Stimulated activated CD4-positive, alpha-beta T cell treated with anti-CD3 and anti-CD28 coated beads, Interleukin-4, amount 100 ng/mL, for 48 hours (primary cell): ENCODE measurements at places on chromosomes 11 and 22.

- DNase-seq: no peak
Measured at GRCh38 chr11:73397468-73398131, 21.4 kb downstream of the RELT start.

- DNase-seq: no peak
Measured at GRCh38 chr11:122309262-122309925, 193.4 kb upstream of the BLID start.

- DNase-seq: no peak
Measured at GRCh38 chr11:68312780-68313573, 586 bp downstream of the LRP5 start.

DNA sequence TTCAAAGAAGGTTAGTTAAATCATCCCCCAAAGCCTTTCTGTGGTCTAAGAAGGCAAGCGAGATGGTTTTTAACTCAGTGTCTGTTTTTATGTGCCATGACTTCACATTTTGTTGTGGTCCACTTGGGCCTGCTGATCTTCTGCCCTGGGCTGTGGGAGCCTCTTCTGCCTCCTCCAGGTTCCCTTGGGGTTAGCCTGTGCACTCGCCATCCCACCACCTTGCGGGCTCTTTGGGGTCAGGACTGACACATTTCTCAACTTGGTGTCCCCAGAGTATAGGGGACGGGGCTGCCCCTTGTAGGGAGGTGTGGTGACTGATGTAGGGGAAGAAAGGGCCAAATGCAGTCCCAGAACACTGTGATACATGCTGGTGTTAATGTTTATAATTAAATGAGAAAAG is 207.0 kb downstream of the TBC1D22A start:
- peak; percentile 24 for DNase-seq

GRCh38 chr11:5339771-5340322 is 3.5 kb downstream of the OR51B5 start:
- DNase-seq: no peak

GRCh38 chr11:1340111-1340510 is 30.7 kb upstream of the TOLLIP start:
- DNase-seq: no peak

DNA sequence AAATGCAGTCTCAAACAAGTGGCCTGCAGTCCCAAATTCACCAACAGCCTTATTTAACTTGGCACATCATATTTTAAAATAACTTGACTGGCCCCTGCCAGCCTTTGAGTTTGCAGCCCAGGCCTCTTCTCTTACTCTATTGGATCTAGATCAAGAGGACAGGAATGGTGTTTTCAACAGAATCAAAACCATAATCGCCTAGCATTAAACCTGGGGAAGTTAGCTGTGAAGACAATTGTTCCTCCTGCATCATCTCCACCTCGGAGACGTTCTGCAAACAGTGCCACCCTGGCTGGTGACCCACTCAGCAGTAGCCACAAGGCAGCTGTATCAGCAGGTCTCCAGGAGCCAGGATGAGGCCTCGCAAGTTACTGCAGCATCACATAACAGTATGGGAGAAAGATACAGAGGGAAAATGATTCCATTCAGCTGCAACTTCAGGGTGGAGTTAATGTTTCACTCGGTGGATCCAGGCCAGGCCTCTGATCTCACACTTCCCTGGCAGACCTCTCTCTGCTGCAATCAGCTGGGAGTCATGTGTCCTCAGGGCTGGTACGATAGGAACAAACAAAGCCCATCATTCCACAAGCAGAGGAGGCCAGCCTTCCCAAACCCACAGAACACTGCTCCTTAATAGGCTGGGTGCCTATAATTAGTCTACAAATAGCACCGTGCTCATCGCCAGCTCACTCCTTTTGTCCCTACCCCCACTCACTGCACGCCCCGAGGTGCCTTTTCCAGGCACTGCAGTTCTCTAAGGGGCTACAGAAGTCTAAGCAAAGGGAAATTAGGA is 18.6 kb upstream of the SCN2B start:
- DNase-seq: no peak

DNA sequence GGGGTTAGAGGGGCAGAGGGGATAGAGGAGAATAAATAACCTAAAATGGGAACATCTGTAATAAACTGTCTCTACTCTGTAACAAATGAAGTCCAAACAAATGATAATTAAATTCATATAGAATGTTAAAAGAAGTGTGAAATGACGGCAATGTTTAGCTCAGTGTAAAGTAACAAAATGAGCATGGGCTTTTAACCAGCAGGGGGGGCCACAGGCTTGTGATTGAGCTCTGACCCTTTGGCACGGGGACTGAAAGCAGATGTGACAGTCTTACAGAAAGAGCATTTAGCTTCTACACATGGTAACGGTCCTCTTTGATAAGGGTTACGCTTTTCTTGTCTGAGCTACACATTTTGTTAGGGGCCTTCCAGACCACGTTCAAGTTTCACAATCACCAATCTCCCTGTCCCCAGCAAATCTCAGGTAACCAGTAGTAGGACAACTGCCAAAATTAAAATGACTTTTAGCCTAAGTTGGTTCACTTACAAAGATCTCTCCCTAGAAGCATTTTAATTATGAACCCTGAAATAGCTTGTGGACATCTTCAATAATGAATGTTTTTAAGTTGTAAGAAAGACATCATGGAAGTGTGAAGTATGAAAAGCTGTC is 262.5 kb downstream of the DCDC1 start:
- DNase-seq: peak; percentile 25

DNA sequence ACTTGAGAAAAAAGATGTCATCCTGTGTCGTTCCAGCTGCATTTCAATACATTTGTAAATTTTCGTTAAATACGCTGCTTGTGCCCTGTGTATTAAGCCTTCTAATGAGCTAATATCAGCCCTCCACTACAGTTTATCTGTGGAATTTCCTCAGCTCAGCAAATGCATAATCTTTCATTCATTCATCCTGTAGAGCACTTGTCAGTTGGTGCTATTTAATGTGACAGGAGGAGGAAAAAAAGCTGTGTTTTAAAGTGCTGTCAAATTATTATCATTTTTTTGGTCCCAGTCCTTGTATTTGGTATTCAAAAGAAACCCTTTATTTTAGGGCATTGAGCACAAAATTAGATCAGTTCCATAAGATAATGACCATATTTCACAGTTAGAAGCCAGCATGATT is 184.7 kb downstream of the FAT3 start:
- DNase-seq: no peak

DNA sequence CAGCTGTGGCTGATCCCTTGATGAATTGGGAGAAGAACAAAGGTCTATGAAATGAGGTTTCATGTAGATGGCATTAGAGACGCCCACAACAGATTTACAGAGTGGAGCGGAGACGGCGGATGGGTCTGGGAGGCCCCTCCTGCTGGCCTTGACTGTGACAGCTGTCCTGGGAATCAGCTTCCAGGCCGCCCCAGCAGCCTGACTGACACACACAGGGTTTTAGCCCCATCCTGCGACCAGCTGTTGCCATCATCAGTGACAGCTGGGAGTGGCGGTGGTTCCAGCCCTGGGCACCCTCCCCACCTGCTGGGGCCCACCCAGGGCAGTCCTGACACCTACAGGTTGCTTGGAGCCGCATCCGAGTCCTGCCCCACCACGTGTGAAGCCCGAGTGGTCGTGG is 64.0 kb upstream of the PPP6R3 start:
- no peak for DNase-seq

DNA sequence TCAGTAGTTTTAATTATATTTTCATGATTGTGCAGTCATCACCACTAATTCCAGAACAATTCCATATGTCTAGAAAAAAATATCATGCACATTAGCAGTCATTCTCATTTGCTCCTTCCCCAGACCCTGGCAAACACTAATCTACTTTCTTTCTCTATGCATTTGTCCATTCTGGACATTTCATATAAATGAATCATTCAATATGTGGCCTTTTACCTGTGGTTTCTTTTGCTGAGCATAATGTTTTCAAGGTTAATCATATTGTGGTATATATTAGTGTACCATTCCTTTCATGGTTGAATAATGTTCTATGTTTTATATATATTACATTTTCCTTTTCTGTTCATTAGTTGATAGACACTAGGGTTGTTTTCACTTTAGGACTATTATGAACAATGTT is 811.1 kb upstream of the RAG2 start:
- DNase-seq: no peak

DNA sequence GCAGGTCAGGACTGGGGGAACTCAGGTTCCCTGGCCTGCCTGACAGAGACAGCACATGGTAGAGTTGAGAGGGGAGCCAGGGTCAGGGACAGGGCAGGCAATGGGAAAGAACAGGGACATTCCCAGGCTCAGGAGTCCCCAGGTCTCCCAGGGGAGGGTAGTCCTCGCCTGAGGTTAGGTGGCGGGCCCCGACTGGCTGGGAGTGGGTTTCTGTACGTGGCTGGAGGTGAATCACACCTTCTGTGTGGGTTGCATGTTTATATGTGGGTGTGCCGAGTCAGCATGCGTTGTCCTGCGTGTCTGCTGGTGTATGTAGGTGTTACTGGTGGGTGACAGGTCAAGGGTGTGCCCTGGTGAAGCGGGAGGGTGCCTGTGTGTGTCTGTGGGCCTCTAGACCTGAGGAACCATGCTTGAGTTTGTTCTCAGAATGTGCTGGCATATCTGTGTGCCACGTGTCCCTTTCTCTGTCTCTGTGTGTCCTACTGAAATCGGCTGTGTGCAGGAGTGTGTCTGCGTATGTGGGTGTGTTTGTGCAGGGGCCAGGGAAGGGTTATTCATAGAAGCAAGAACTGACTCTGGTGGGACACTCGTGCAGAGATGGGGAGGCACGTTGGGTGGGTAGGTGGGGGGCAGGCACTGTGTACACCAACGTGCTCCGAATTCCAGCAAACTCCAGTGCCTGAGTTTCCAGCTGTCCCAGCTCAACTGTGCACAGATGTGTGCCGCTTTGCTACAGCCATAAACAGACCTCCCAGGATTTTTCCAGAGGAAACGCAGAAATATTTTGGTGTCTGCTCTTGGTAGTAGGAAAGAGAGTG is 23.8 kb upstream of the OAF start:
- DNase-seq: no peak

GRCh38 chr22:31602259-31602952 is 59.6 kb downstream of the PISD start:
- DNase-seq: no peak

DNA sequence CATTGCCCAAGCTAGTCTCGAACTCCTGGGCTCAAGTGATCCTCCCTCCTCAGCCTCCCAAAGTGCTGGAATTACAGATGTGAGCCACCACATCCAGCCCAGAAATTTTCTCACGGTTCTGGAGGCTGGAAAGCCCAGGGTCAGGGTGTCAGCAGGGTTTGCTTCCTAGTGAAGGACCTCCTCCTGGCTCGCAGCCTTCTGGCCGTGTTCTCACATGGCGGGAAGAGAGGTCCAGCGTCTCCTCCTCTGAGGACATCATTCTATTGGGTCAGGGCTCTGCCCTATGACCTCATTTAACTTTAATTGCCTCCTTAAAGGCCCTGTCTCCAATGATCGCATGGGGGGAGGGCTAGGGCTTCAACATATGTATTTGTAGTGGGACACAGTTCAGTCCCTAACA is 38.1 kb downstream of the SDHAF2 start:
- no peak for DNase-seq

- DNase-seq: no peak
Measured at GRCh38 chr11:108319541-108320145, 96.8 kb downstream of the ATM start.

- DNase-seq: no peak
Measured at GRCh38 chr11:8812438-8812837, 98.6 kb upstream of the AKIP1 start.

DNA sequence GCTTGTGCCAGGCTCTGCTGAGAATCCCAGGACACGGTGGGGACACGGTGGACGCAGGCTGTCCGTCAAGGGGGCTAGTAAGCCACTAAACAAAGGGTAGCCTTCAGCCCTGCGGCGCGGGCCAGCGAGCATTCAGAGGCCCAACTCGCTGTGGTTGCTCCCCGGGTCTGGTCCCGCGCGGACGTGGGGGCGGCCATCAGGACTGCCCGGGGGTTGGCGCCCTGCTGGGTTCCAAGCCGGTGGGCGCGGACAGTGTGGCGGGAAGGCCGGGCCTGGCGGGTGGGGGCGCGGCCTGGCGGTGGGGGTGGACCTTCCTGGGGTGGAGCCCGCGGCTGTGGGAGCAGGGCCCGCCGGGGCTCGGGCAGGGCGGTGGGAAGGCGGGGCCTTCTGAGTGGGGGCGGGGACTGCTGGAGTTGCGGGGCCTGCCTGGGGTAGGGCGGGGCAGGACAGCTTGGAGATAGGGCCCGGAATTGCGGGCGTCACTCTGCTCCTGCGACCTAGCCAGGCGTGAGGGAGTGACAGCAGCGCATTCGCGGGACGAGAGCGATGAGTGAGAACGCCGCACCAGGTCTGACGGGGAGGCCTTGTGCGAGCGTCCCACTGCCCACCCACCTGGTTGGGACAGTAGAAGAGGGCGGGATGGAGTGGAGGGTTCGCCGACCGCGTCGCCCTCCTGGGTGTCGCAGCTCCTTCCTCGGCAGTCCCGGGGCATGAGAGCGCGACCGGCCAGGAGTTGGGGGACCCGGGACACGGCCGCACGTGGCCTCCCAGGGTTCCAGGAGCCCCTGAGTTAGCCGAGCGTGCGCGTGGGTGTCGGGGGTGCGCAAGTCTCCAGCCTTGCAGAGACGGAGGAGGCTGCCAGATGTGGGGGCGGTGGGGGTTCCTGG is at the start of gene SERHL2:
Gene SERHL2, plus strand, starts transcription at position 482 of the 887 bp plus-strand sequence. Its CDS starts 65 bp downstream, at position 547.
- peak; percentile 76 for DNase-seq

- DNase-seq: no peak
Measured at GRCh38 chr11:3164552-3165151, 458 bp downstream of the OSBPL5 start.

DNA sequence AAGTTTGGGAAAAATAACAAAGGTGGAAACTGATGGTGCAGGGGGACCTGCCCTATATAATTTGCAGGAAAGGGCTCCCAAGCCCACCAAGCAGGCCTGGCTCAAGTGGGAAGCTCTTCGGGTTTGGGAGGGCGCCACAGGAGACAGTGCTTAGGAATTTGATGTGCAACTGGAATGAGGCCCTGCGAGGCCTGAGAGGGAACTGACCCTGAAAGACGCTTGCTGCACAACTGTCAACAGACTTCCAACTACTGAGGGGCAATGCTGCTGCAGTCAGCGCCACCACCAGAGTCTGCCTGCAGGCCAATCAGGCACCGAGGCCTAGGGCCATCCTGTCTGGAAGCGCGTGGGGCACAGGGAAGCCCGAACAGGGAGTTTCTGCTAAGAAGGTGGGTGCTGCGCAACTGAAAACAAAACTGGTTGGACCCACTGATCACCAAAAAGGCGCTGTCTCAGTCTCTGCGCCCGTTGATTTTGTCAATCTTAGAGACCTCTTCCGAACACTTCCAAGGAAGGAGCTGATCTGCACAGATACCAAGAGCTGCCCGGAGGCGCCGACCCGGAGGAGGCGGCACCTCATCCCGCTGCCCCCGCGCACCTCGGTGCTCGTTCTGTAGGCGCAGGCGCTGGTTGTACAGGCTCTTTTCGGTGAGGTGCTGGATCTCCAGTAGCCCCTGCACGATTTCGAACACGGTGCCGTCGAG is 667 bp downstream of the DGCR6L start:
- no peak for DNase-seq

- no peak for DNase-seq
Measured at GRCh38 chr11:34755671-34756070, 134.8 kb downstream of the EHF start.

GRCh38 chr11:12941671-12942070 is 67.4 kb upstream of the RASSF10 start:
- DNase-seq: no peak

GRCh38 chr11:32851251-32851650 is 21.5 kb downstream of the PRRG4 start:
- DNase-seq: no peak

GRCh38 chr11:61679893-61680621 is at the start of gene DAGLA:
TSS of gene DAGLA (plus strand) at chr11:61680391. CDS start at chr11:61720156, 39,765 bp downstream.
- peak; percentile 70 for DNase-seq

- no peak for DNase-seq
Measured at GRCh38 chr11:57251037-57251436, 14.0 kb upstream of the APLNR start.
